Activated CD8-positive, alpha-beta memory T cell treated with anti-CD3 and anti-CD28 coated beads for 24 hours (primary cell): ENCODE measurements at places on chromosomes 6 and 20.

- DNase-seq = no peak
Measured at GRCh38 chr6:44701038-44701636, 313.6 kb downstream of the CDC5L start.

- no peak for DNase-seq
Measured at GRCh38 chr6:45780523-45780922, 235.1 kb downstream of the CLIC5 start.

GRCh38 chr6:18117136-18117535, 5.3 kb downstream of the NHLRC1 start:
- no peak for DNase-seq

GRCh38 chr6:108762394-108762793, 85.8 kb upstream of the ARMC2 start:
- no peak for DNase-seq

DNA sequence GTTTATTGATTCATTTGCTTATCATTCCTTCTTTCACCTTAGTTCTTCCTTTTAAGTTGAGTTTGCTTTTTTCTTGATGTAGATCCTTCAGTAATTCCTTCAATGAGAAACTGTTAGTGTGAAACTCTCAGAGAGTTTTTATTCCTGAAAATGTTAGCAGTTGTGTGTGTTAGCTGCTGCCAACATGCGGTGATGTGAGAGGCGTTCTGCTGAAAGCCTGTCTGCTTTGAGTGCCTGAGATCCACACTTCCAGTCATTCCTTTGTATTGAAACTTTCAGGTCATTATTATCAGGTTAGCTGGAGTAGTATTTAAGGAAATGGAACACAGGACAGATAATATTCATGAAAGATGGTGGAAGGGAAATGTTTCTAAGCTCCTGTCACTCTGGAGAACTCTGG, 70.0 kb upstream of the SUPT3H start:
- DNase-seq = no peak
